ENCODE measurements at places on chromosomes 5 and 9.

GRCh38 chr9:87609002-87609401, 111.3 kb downstream of the DAPK1 start:
- DNase-seq = no peak

- DNase-seq = no peak
Measured at GRCh38 chr9:103225702-103226646, 230.8 kb downstream of the CYLC2 start.

- DNase-seq = no peak
Measured at GRCh38 chr5:125176005-125176390, 429.6 kb upstream of the ZNF608 start.

GRCh38 chr9:132609829-132610228, 27.4 kb downstream of the BARHL1 start:
- no peak for DNase-seq

GRCh38 chr5:13478831-13479465, 465.5 kb downstream of the DNAH5 start:
- peak; percentile 30 for DNase-seq

DNA sequence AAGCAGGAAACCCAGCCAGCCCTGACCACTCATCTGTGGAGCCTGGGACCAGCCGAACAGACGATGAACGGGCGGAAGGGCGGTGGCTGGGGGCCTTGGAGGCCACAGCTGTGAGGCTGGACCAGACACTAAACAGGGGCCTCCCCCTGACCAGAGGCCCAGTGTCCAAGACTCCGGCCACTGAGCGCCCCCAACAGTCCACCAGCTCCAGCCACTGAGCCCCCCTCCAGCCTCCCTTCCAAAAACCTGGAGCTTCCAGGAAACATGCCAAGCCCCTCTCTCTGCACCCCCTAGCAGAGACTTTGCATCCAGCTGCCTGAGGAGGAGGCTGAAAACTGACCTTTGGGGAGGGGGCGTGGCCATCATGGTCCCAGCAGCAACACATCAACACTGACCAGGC, 23.2 kb downstream of the CNTFR start:
- DNase-seq = no peak

GRCh38 chr5:142906863-142907671, 136.9 kb downstream of the ARHGAP26 start:
- no peak for DNase-seq

- DNase-seq = no peak
Measured at GRCh38 chr9:78707481-78707991, 410.6 kb downstream of the PSAT1 start.

- DNase-seq = no peak
Measured at GRCh38 chr5:73638344-73639095, 12.5 kb downstream of the ARHGEF28 start.

GRCh38 chr5:58025809-58026208, 434.1 kb downstream of the PLK2 start:
- DNase-seq = no peak

DNA sequence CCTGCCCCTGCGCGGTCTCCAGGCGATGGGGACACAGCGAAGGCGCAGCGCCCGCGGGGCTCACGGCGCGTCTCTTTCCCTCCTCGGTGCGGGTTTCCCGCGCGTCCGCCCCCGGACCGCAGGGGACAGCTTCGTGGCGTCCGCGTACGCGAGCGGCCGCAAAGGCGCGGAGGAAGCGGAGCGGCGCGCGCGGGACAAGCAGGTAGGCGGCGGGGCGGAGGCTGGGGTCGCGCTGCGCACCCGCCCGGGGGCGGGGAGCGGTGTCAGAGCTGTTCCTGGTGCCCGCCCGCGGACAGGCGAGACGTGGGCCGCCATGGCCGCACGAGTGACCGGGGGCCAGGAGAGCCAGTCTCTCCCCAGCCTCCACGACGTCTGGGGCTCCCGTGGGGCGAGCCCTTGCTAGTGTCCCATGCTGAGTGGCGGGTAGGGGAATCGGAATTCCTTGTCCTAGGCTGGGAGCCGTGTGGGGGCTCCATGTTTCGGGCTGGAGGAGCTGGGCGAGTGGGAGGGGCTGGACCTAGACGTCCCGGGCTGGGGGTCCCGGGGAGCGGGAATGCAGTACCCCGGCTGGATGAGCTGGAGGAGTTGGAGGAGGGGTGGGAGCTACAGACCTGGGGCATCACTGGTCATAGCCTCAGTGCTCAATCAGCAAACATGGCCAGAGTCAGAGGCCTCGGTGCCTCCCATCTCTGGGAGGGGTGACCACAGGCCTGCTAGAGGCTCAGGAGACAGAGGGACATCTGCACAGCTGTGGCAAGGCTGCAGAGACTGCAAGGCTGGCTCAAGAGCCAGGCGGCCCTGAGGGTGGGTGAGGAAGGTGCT, 968 bp downstream of the NKD2 start:
- DNase-seq = no peak

- DNase-seq = no peak
Measured at GRCh38 chr5:103031607-103032006, 88.3 kb downstream of the GIN1 start.

DNA sequence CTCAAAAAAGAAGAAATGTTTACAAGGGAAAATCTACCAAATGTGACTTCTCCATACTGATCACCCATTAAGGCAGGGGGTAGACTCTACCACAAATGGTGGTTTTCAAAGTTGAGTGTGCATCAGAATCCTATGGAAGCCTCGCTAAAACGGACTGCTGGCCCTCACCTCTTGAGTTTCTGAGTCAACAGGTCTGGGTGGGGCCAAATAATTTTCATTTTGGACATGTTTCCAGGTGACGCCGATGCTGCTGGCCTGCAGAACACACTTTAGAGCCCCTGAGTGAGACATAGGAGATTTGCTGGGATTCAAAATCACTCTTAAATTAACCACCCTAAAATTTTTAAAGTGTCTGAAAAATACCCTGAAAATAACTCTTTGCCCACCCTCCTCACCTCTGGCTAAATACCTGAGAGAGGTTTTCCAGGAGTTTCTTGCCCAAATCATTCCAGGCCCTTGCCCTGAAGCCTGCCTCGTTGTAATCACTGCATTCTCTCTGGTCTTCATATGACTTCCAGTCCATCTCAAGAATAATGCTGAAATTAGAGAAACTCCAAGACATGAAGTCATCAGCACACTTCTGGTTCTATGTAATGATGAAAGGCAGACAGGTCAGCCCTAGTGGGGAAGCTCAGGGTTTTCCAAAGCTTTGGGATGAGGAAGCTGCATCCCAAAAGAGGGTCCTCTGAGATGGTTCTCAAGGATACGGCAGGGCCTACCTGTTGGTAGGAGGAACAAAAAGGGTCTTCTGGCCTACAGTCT, 18.2 kb downstream of the C9orf152 start:
- no peak for DNase-seq

DNA sequence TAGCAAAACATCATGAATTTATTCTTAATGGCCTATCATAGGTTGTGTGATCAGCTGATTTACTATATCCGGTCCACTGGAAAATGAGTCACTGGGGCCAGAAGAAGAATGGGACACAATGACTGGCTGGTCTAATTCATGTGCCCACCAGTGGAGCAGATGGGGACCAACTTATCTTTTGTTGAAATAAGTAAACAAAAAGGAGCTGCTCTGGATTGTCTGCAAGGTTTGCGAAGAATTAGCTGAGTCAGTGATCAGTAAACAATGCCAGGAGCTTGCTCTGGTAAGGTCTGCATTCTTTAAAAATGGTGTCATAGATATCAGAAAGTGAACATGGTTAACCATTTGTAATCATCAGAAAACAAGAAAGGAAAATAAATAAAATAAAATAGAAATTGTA, 128.0 kb downstream of the RASEF start:
- DNase-seq = no peak

- no peak for DNase-seq
Measured at GRCh38 chr5:157026789-157027424, 32.0 kb downstream of the HAVCR1 start.

DNA sequence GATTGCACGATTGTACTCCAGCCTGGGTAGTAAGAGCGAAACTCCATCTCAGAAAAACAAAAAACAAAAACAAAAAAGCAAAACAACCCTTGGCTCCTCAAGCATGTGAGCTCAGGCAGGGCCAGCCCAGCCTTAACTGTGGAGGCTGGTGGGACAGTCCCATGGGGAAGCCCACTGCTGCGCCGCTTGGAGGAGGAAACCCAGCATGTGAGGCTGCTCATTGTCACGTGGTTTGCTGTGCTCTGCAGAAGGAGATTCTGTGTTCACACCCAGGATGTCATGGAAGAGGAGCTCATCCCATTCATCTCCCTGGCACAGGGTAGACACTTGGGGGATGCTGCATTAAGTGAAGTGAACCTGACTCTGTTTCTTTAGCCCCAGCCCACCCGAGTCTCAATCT, 4.0 kb downstream of the ZBED3 start:
- no peak for DNase-seq

- DNase-seq = no peak
Measured at GRCh38 chr9:113153599-113153998, 2.8 kb downstream of the SLC31A2 start.

DNA sequence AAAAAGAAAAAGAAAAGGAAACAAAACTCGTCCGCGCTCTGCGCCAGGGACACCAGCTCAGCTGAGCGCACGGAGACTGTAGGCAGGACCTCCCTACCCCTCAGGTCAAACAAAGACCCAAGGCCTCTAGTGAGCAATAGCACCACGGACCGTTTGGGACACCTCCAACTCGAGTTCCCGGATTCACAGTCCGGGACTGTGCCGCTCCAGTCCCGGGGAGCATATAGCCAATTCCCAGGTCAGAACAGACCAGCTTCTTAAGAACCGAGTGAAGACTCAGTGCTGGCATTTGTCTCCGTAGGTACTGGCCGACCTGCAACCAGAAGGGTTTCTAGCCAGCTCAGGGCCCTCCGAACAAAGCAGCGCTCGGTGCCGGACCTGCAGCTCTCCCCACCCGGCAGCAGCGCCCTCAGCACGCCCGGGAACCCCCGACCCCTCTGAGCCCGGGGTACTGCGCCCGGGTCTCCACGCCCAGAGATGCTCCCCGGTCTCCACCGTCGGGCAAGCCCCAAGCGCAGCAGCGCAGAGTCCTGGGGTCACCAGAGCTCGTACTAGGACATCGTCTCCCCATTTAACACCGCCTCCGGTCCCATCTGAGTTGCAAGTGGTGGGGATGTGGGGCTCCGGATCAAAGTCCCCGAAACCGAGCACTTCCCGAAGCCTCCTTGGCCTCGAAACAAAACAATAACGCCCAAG, 591 bp downstream of the ABCA1 start:
- no peak for DNase-seq

GRCh38 chr5:68529581-68529980, 314.0 kb downstream of the PIK3R1 start:
- DNase-seq = no peak

- no peak for DNase-seq
Measured at GRCh38 chr5:67211926-67212325, 15.3 kb upstream of the CD180 start.

GRCh38 chr5:119347574-119347973, 8.2 kb upstream of the TNFAIP8 start:
- no peak for DNase-seq

GRCh38 chr5:585556-585955, 26.6 kb upstream of the CEP72 start:
- no peak for DNase-seq

GRCh38 chr5:150640311-150641005, at the start of gene SYNPO:
SYNPO (plus strand) TSS chr5:150640660; CDS start chr5:150648276, 7,616 bp downstream.
- no peak for DNase-seq

DNA sequence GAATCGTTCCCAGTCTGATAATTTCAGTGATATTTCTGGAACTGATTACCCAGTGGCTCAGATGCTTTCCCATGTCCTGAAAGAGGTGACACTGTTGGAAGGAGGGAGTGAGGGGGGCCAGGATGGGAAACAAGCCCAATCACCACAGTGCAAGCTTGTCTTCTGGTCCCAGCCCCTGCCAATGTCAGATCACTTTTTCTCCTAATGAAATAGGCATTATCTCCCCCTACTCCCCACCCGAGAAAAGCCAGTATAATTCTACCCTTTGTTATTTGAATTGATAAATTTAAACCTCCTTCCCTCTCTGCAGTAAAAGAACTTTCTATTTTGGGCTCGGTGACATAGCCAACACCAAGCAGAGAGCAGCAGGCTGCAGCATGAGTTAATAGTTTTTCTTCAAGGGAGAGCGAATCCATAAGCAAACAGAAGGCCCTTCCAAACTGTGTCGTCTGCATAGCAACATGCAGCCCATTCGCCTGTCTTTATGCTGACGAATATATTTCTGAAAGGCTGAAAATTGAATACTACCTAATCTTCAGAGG, 14.6 kb upstream of the PPP2CA start:
- no peak for DNase-seq

GRCh38 chr5:77266291-77266690, 55.8 kb downstream of the PDE8B start:
- DNase-seq = no peak

GRCh38 chr9:98455256-98456155, 200.1 kb upstream of the TBC1D2 start:
- DNase-seq = no peak

GRCh38 chr9:86347991-86348390, 6.2 kb downstream of the TUT7 start:
- no peak for DNase-seq

GRCh38 chr9:90946982-90947381, 145.4 kb downstream of the SYK start:
- no peak for DNase-seq

DNA sequence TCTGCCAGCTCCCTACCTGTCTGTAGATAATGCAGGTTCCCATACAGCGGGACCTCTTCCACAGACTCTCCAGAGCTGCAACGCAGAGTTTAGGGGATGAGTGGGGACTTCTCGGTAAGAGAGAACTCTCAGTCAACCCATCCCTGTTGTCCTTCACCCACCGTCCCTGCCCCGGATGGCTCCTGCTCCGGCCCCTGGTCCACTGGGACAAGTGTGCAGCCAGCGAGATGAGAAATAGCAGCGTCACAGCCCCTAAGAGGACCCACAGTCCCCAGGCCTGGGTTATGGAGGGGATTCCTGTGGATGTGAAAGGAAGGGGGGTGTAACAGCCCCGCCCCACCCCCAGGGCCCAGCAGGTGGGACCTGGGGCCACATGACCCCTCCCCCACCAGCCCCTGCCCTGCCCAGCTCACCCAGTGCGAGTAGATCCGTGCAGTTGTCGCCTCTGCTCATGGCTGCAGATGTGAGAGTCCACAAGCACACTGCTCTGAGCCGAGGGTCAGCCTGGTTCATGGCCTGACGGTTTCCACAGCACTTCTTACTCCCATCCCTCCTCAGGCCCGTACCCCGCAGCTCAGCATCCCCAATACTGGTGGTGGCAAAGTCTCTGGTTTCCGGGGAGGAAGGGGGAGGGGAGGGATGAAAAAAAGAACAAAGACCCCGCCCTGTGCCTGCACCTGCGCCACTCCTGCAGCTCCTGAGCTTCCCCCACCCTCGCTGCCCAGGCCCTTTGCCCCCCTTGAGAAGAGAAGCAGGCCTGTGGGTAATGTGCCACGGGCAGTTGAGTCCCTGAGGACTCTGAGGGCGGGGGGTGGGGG, at the start of gene SIT1:
Gene SIT1 (minus strand): TSS at position 591 of the 818 bp plus-strand sequence. CDS start 78 bp downstream, at position 513.
- DNase-seq = peak; percentile 12

Data from D721Med (cell line).